T1000 (cell line): ENCODE measurements at places on chromosomes 3 and 15.
A peak's percentile ranks its signal among the peaks of the same experiment; 100 is the strongest.

DNA sequence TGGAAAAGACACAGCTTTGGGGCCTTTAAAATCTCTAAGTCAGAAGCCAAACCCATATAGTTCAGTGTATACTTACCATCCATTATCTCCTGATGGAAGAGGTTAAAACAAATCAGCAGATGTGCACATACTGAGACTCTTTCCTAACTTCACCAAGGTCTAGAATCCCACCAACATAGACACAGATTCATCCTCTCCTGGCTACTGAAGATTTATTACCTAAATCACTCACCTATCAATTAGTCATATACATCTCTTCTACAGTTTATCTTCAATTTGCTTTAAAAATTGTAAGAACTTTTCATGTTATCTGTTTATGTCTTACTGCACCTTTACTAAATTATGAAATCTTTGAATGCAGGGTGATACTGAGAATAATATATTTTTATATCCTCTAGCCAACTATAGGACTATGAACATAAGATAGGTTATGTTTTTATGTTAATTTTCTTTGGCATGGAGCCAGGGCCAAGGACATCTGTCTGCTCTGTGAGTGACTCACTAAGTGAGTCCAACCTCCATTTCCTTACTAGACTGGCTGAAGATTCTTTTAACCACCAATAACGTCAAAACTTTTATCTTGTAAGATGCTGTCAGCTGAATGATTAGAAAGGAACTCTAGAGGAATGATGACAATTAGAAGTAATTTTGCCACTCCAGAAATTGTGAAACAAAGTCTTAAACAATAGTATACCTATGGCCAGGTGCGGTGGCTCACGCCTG, 397.6 kb downstream of the FOXP1 start:
- DNase-seq, result no peak

DNA sequence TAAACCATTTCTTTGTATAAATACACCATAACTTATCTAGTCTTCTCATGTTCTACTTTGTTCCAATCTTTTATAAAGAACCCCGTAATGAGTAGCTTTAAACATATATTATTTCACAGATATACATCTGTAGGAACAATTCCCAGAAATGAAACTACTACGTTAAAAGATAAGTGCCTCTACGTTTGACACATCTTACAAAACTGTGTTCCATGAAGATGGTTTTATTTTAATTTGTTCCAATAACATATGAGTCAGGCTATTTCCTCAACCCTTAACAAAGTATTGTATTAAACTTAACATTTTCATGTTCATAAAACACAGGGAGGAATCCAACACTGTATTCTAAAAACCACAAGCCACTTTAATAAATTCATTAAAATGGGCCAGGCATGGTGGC, 52.9 kb downstream of the TRPM7 start:
- DNase-seq, result no peak

DNA sequence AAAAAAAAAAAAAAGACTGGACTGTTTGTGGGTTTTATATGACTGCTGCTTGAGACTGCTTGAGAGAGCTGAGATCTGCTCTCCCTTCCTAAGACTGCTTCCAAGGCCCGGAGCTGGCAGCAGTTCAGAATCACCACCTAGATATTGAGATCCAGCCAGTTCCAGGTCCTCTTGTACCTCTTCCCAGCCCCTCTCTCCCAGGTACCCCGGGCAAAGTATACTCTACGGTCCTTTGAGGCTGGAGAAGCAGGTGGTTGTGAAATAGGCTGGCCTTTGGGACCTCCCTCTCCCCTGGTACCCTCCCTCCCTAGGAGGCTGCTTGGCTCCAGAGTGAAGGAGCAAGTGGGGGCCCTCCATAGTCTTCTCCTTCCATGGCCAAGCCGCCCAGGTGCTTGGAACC, 12.6 kb upstream of the BAHD1 start:
- DNase-seq, result no peak

- DNase-seq, result no peak
These were observed 504.4 kb downstream of the FHIT start for GRCh38 chr3:60746695-60747416.

- DNase-seq, result no peak
These were observed 221.1 kb upstream of the TLE3 start for GRCh38 chr15:70318594-70319465.

DNA sequence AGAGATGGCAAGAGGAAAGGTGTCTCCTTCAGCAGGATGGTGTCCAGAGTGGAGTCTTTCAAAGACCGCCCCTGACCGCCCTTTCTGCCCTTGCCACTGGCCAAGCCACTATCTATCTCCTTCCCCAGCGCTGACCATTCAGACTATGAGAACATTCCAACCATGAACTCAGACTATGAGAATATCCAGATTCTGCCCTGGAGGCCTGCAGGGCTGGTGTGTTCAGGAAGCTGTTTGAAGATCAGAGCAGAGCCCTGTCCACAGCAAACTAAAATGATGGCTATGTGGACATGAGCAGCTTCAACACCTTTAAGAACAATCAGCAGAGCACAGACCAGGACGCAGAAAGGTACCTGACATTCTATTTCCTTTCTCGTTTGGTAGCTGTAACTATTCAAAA, 57.3 kb upstream of the WNT7A start:
- no peak for DNase-seq

DNA sequence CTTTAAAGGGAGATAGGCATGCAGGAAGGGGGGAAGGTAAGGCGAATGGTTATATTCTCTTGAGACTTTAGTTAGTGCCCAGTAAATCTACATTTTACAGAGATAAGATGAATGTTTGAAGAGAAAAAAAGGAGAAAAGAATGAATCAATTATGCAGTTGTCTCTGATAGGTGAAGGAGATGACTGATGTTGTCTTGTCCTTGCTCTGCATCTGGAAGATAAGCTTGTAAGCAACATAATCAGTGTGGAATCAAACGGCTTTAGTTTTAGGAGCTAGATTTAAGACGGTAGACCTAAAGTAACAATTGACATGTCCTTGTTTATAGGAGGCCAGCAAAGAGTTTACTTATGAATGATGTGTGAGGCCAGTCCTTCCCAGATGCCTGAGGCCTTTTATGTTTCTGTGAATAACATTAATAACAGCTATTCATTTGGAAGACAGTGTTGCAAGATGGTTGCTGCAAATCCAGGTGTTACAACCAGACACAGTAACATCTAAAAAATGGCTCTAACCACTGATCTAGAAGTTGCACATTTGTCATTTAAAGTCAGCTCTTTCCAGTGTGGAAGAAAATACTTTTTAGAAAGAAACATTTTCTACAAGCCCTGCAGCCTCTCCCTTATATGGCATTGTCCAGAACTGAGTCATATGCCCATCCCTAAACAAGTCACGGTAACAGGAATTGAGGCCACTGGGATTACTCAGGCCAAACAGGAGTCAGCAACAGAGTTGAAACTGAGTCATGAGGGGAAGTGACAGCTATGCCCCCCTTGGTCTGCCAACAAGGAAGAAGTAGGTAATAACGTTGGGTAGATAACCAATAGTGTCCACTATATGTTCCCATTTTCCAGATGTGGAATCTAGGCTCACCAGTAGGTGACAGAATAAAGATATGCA, 77.5 kb upstream of the FBN1 start:
- peak; percentile 56 for DNase-seq

GRCh38 chr3:129954514-129954913, 20.0 kb upstream of the TRH start:
- no peak for DNase-seq

- DNase-seq, result no peak
These were observed 105.5 kb upstream of the SMAD3 start for GRCh38 chr15:66959875-66960274.

DNA sequence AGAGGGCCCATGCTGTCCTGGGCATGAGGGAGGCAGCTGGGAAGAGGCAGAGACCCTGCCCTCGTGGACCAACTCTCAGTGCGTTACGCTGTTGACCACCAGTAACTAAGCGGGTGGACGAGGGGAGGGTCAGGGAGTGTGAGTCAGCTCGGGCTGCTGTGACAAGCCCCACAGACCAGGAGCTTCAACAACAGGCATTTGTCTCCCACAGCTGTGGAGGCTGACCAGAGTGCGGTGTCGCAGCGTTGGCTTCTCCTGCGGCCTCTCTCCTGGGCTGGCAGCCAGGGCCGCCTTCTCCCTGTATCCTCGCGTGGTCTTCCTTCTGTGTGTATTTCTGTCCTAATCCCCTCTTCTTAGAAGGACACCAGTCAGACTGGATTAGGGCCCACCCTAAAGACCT, 13.0 kb downstream of the EFCC1 start:
- no peak for DNase-seq

- no peak for DNase-seq
These were observed 229.0 kb downstream of the GAP43 start for GRCh38 chr3:115852278-115852677.

DNA sequence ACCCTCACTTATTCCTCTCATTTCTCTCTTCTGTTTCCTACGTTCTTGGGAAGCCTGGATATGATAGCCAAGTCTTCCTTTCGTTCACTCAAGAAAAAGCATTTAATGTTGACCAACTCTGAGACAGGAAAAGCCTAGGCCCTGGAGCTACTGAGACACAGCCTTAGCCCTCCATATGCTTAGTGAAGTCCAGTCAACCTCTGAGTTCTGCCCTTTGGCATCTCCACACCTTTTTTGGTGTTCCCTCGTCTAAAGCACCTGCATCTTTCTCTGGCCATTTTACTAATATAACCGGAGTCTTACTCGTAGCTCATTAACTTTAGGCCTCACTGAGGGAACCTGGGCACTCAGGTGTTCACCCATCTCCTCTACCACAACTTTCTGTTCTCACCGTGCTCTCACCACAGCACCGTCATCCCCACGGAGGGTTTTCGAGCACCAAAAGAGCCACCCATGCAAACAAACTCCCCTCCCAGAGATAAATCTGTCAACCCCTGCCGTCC, 632 bp downstream of the MTHFS start:
- DNase-seq, result no peak

GRCh38 chr3:171399842-171400241, 60.4 kb downstream of the TNIK start:
- no peak for DNase-seq

DNA sequence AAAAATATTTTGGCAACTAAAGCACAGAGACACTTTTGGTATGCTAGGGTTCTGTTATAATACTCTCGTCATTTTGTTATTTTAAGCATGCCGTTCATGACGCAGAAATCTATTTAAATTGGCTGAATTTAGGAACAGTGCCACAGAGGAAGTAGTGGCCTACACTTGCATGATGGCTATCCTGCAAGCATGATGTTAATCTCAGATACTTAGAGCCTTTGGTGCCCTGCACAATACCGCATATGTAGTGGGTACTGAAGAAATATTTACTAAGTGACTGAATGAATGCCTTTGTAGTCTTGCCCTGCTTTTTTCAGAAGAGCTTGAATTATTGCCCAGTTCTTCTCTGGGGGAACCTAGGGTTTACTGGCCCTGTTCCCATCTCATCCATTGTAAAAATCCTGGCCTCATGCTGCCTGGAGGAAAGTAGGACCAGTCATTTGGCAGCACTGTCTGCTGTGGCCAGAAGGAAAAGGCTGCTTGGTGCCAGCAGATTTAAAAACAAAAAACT, 79.0 kb downstream of the SERPINI1 start:
- no peak for DNase-seq

- no peak for DNase-seq
These were observed 26.6 kb downstream of the GABRA5 start for GRCh38 chr15:26893351-26894065.

DNA sequence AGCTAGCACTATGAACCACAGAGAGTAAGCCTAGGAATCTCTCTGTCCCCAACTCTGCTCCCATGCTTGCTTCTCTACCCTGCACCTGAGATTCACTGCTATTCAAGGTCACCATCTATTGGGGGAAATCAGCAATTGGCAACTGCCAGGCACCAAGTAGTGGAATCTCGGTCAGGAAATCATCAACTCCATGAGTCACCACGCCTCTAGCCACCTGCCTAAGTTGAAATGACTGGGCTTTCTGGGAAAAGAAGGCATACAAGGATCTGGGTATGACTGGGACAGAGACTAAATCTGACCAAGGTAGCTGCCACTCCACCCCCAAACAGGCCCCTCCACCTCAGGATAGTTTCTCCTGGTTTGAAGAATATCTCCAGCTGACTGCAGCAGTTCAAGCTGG, 464.1 kb upstream of the CBLB start:
- no peak for DNase-seq

- no peak for DNase-seq
These were observed 27.6 kb downstream of the ANP32A start for GRCh38 chr15:68792901-68793766.

DNA sequence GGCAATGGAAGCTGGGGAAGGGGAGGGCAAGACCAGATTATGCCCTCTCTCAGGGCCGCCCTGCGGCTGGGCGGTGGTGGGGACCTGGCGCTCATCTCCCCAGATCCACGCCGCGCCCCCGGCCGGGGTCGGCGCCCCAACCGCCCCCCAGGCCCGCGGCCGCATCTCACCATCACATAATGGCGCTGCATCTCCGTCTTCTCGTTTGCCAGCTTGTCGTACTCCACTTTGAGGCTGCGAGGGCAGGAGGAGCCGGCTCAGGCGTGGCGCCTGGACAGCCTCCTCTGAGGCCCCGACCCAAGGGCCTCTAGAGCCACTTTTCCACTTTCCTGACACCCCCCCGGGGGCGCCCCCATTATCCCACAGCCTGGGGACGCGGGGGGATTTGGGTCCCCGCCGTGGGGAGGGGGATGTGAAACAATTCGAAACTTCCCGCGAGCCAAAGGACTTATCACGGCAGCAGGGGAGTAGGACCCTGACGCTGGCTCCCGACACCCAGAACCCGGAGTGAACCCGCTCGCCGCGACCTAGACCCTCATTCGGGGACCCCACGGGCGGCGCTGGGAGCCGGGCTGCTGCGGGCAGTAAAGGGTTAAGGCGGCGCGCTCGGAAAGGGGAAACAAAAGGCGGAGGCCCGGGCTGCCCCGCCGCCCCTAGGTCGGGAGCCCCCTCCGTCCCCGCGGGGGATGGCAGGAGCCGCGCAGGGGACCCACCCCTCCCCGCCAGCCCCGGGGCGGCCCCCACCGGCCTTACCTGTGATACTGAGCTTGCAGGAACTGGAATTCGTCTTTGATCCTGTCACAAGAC, 2.1 kb downstream of the TLE3 start:
- no peak for DNase-seq

DNA sequence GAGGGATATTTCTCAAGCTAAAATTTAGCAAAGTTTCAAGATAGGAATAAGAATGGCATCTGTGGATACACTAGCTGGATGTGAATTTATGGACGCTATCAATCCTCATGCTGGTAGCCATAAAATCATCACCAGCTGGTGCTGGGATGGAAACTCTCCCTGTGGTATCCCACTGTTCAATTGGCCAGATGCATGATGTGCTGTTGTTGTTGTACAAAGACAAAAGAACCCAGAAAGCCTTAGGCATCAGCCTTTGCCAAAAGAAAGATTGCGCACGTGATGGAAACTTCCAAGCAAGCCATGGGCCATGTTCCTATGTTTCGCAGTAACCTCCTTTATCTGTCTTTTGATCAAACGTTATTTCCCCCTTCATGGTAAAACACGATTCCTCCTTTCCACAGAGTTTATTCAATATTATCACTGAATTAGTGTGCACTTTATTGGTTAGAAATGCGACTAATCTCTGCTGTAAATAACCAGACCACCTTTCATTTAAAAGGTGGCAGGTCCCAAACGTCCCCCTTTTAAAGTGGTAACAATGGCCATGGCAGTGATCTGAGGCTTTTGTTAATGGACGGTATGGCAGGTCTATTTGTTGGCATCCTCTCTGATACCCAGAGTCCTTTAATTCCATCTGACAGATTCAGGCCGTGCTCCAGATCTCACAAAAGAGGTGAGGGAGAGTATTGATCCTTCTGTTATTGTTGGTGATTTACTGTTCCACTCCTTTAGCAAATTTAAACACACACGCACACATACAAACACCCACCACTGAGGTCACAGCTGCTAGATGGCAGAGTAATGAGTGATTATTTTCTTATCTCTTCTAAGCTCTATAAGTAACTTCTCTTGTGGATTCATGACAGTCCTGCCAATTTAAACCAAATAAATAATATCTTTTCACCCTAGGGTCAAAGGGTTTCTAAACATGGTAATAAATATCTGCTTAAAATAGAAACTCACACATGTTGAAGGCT, 291.2 kb upstream of the KCNMB2 start:
- no peak for DNase-seq
